Mesenteric fat pad (tissue), 1 donor: ENCODE measurements at places on chromosomes 4 and X.

GRCh38 chr4:146119845-146120404 is 55.6 kb upstream of the LSM6 start:
- no peak for DNase-seq

DNA sequence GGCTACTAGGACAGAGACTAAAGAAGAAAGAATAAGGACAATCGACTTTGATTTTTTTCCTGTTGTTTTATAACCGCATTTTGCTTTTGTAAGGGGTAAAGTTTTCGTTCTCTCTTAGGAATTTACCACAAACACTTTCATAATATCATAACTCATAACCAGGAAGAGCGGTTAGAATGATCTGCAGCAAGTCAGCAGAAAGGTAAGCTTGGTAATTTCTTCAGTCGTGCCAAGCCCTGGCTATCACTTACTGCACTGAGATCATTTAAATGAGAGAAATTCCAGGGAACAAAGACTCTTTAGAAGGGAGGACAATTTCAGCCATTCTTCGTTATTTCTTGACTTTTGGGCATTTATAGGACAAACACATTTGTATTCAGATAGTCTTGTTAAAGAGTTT is 258.1 kb downstream of the UNC5C start:
- no peak for DNase-seq

DNA sequence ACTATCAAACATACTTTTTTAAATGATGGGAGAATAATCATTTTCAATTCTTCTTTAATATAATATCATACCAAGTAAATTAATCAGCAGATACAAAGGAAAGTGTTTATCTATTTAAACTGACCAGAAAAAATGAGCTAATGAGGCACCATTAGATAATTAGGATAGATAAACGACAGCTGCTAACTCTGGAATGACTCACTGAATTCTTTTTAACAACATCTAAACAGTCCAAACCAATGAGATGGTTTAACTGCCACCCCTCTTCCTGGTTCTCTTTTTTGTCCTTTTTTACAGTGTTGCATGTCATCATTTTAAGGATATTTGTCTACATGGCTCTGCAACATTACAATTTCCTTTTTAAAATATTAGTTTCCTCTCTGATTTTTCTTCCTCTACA is 41.6 kb downstream of the UNC5C start:
- DNase-seq = no peak

DNA sequence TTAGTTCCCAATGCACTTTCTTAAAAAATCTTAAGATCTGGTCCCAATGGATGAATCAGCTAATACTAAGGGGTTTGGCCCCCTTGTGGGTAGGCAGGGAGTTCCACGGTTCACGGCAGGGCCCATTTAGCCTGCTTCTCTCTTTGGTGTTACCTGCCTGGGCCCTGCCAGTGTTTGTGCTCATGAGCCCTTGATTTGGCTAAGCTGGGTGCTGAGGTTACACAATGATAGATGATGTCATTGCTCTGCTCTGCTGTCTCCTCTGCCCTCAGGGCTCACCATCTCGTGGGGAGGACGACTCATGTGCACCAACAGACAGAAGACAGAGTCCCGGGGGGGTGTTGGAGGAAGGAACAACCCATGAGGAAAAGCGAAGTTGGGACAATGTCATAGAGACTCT is 24.4 kb downstream of the RTL5 start:
- DNase-seq = no peak

GRCh38 chr4:185280608-185281007 is 71.2 kb downstream of the SNX25 start:
- no peak for DNase-seq

DNA sequence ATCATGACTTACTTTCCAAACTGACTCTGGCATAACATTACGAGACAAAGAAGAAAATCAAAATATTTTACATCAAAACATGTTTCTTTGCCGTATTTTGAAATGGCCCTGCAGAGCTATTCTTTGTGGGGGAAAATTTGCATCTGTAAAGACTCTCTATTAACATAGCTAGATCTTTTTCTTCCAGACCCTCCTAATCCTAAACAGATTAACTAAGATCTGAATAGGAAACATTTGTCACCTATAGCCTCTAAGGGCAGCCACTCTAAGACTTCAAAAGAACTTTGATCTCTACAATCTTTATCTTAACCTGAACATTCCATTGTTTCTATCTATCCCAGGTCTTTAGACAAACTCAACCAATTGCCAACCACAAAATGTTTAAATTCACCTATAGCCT is 176.6 kb upstream of the CENPE start:
- no peak for DNase-seq

DNA sequence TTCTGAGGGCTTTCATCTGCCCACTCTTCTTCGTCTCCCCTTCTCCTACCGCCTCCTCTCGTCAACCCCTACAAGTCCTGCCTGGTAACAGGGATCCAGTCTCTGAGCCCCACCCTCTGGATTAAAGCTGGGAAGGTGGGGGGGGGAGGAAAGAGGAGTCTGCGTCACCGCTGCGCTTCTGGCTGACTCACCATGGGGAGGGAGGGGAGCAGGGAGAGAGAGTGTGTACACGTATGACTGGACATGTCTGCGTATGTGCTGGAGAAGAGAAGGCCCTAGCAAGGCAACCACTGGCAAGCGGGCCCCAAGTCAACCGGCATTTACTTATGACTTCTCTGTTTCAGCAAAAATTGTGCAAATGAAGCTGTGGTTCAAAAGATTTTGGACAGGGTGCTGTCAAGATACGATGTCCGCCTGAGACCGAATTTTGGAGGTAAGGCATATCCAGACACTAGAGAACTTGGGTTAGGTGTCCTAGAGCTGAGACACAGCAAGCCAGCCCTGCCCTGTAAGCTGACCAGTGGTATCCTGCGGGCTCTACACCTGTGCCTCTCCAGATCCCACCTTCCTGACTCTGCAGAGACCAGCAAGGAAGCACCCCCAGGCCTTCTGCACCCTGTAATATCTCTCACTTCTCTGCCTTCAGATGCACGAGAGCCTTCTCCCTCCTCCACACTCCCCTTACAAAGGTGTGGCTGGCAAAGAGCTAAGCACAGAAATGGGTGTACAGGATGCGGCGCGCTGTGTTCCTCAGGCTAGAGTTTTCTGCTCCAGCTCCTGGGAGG is 2.5 kb downstream of the GABRQ start:
- DNase-seq = no peak

DNA sequence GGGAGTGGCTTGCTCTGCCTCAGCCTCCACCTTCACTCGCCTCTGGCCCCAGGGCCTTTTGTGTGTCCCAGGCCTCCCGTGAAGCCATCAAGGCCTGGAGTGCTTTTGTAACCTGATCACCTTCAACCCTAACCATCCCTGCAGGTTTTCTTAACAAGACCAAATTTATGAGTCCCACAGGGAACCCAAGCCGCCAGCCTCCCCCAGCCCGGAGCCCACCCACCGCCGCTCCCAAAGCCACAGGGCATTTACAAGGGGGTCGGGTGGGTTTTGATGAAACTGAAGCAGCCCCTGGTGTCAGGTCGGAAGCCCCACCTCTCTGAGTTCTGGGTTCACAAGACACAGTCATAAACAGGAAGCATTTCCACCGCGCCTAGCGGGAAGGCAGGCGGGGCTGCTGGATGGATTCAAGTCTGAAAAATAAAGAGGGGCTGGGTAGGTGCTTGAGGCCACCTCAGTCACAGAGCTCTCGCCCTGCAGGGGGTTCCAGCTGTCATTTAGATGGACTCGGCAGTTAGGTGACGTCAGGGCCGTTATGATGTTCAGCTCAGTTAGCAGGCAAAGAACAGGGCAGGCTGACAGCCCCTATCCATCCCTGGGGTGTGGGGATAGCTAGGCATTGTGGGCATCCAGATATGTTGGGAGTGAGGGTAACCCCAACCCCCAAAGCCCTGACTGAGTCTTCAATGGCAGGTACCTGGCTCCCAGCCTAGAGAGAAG is 128.5 kb downstream of the BCOR start:
- no peak for DNase-seq
